ENCODE measurements at places on chromosomes 5 and 9.
A peak's percentile ranks its signal among the peaks of the same experiment; 100 is the strongest.

DNA sequence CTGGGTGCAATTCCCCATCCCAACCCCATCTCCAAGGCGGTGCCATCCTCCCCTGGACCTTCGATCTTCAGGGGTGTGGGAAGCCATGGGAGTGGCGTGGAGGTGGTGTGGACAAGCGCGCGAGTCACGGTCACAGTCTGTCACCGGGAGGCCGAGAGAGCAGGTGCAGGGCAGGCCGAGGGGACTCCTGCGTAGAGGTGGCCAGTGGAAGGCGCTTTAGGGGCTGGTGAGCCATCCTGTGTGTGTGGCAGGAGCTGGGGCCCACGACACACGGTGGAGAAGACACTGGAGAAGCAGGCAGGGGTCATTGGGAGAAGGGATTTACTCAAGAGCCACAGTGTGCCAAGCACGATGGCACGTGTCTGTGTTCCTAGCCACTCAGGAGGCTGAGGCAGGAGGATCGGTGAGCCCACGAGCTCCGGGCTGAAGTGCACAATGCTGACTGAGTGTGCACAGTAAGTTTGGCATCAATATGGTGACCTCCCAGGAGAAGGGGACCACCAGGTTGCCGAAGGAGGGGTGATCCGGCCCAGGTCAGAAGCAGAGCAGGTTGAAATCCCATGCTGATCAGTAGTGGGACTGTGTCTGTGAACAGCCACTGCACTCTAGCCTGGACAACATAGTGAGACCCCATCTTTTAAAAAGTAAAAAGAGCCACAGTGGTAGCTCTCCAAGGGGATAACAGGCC is 145.1 kb upstream of the PHYKPL start:
- DNase-seq: no peak

DNA sequence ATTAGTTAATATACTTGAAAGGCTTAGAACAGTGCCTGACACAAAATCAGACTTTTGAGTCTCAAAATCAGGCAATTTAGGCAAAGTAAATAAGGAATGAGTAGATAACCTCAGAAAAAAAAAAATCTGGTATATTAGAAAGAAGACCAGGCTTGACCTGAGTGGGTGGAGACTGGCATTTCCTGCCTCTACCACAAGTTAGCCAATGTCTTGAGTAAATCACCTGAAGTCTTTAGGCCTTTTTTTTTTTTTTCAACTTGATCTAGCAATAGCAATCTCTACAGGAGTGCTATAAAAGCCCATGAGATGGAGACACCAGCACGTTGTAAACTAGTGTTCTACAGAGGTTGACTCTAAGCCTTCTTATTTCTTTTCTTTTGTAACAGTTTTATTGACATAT is 104.2 kb upstream of the RASEF start:
- no peak for DNase-seq

DNA sequence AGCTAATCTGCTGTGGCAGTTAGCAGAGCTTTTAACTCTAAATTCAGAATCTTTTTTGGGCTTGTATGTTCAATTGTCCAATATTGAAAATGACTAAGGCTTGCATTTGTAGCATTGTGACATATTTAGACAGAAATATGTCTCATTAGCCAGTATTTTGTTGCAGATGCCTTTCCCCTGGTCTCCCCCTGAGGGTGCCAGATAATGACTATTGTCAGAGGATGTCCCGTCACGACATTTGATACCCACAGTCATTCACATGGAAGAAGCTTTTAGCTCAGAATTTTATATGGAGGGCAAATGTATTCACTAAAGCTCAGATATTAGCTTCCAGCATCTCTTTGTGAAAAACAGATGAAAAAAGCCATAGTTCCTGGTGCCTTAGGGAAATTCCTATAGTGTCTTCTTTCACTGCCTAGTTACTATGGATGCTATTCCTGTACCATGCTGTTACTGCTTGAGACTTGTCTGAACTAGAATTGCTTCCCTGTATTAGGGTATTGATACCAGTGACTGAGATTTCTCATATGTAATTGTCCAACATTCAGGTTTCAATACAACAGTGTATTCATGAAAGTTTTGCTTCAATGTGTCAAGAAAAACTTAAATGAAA is 96.2 kb downstream of the CCDC192 start:
- no peak for DNase-seq

GRCh38 chr5:59768152-59769040 is 125.1 kb downstream of the PDE4D start:
- DNase-seq: peak; percentile 6

DNA sequence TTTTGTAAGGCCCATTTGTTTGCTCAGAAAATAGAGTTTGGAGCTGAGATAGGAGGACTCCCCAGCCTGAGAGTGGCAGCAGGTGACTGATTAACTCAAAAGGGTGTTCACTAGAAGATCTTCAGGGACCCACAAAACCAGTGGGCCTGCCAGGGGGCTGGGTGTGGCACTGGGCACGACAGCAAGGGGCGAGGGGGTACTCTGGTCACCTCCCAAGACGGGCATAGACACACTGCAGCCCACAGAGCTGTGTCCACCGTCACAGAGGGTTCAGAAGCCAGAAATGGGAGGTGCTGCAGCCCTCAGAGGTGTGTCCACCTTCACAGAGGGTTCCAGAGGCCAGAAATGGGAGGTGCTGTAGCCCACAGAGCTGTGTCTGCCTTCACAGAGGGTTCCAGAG is 75.6 kb upstream of the CACNA1B start:
- no peak for DNase-seq

- no peak for DNase-seq
Observed at GRCh38 chr5:9365512-9365911, 180.4 kb downstream of the SEMA5A start.

- no peak for DNase-seq
Observed at GRCh38 chr5:174073122-174073660, 27.7 kb downstream of the NSG2 start.

- no peak for DNase-seq
Observed at GRCh38 chr5:123659011-123659410, 147.0 kb downstream of the CSNK1G3 start.

DNA sequence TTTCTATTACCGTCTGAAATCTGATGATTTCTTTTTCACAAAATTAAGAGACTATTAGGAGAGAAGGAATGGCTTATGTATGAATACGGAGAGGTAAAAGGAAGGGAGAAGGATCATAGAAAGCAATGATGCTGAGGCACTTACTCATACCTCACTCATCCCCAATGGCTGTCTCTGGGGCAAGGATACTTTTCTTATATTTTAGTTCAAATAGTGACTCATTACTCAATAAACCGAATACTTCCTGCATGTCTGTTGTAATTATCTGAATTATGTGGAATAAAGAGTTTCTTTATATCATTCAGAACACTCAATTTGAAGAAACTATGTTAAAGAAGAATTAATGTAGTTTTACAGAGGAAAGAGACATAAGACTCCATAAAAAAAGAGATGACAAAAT is 284.5 kb upstream of the NUDT12 start:
- no peak for DNase-seq

DNA sequence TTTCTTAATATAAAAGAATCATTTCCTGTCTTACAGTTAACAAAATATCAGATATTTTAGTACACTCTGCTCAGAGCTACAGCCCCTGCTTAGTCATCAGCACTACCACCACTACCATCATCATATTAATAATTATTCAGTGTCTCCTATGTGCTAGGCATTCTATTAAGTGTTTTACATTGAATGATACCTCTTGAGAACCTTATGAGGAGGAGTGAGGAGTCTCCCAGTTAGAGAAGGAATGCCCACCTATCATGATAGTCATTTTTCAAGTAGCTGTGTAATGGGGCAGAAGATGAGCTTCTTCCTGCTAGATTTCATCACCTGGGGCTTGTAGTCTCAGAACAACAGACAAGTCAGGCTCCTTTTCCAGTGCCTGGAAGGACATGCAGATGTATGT is 238.0 kb downstream of the TRIM32 start:
- no peak for DNase-seq

- no peak for DNase-seq
Observed at GRCh38 chr5:38847559-38848347, 1.9 kb downstream of the OSMR start.

DNA sequence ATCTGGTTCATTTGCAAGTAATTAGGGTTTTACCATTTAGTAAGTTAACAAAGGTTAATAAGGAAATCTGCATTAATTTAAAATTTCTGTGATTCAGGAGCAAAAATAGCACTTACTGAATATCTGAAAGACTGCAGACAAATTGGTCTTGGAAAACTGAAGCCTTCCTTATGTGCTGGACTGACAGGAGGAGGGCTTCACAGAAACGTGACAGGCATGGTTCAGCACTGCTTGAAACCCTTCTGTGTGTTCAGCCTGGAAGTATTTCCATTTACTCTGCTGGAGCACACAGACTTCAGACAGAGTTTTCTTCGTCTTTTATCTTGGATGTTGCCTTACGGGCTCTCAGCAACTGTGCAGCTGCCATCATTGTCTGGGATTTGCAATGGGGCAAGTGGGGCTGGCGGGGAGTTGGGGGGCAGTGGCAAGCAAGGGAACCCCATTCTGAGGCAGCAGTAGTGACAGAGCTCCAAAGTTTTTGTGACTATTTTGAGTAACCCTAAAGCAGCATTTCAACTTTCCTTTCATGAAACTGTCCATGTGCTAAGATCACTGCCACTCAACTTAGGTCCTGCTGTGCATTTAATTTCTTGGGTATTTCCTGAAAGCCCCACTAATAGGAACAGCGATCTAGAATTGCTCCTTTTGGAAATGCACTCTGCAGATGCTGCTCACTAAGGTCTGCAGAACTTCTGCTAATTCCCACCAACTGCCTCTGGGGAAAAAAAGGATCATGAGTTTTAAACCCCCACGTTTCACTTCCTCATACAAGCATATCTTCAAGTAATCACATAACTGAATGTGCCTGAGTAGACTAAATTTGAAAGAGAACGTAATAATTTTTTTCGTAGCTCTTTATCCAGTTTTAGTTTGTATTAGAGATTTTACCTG is 56.6 kb downstream of the KCNN2 start:
- DNase-seq: no peak
